ENCODE measurements at places on chromosomes 7 and 10.

DNA sequence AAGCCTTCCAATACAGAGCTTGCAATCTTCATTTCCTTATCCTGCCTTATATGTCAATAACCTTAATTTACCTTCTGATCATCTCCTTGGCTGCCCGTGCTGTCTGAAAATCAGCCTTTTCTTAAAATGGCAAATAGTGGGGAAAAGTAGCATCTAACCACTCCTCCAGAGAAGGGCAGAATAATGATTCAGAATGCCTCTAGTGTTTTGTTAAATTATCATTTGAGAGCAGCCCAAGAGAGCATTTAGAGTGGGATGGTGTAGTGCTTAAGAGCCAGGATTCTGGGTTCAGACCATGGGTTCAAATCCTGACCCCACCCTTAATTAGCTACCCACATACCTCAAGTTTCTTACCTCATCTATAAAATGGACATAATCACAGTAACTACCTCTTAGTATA, 4.6 kb upstream of the TMEM139 start:
- no peak for DNase-seq

DNA sequence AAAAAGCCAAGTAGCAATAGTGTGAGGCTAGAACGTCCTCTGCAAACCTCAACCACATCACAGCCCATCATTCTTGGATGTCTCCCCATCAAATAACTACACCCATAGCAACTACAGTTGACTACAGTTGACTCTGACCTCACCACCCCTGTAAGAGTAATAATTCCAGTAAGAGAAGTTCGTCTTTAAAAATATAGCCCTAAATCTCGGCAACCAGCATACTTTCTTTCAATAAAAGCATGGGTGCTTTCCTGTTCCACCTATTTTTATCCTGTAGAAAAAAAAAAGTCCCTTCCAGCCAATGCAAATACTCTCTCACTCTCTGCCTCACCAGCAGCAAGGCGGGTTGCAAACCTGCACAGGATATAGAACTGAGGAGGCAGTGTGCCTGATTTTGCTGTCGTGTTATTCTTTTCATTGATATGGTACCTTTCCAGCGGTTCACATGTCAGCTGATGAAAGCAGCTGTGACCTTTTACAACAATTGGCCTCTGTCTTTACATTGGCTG, 187.5 kb upstream of the NFE2L3 start:
- no peak for DNase-seq

GRCh38 chr10:104345941-104346340, 7.7 kb upstream of the ITPRIP start:
- no peak for DNase-seq

GRCh38 chr7:81029511-81029910, 110.7 kb upstream of the SEMA3C start:
- DNase-seq: no peak

- DNase-seq: no peak
Measured at GRCh38 chr7:156680281-156680680, 39.7 kb downstream of the RNF32 start.

DNA sequence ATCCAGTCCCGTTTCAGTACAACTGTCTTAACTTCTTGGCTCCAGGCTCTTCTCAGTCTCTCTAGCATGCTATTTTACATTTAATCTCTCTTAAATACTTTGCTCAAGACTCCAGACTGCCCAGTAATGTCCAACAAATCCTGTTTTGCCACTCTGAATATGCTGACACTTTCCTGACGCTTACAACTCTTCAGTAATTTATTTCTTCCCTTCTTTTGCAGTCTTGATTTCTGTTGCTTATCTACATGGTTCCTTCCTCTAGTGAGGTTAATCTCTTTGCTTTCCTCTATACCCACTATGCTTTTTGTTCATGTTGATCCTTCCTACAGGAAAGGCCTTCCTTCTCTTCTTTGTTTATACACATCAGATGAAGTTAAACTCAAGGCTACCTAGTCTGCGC, 23.7 kb downstream of the UMAD1 start:
- DNase-seq: no peak

GRCh38 chr10:97977673-97978072, 52.7 kb downstream of the CRTAC1 start:
- no peak for DNase-seq
